ENCODE measurements at places on chromosomes 7 and 10. TPM values are rescaled to one million over a fixed set of nuclear protein-coding genes. Genes with fewer than 3 reads are reported as not detected.

DNA sequence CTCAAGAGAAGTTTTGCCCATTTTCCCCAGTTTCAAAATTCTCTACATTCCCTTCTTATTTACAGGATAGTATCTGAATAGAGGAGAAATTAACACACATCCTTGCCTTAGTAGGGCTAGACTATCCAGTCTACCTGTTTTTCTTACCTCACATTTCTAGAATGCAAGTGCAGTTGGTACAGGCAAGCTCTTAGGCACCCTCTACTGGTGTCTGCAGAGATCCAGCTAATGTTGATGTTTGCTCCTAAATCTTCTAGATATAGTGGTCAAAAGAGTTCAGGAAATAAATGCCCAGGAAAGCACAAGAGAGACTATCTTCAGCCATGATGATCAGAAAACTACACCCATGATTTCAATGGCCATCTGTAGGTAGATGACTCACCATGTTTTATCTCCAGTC is 205.3 kb downstream of the HTR7 start:
- DNase-seq: no peak

DNA sequence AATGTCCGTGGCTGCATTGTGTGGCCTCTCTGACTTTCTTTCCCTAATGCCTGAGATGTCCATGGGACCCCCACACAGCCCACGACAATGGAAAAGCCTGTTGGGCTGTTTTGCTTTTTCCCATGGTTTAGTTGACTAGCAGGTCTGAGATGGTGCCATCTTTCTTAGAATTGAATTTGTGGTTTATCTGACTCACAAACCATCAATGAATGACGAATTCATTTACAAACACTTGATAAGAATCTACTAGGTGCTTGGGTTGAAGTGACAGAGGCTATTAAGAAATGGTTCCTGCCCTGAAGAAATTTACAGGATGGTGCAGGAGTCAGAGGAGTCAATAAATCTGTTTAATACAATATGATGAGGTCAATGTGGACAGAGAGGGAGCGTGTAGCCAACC is 75.4 kb downstream of the OTUD1 start:
- no peak for DNase-seq

DNA sequence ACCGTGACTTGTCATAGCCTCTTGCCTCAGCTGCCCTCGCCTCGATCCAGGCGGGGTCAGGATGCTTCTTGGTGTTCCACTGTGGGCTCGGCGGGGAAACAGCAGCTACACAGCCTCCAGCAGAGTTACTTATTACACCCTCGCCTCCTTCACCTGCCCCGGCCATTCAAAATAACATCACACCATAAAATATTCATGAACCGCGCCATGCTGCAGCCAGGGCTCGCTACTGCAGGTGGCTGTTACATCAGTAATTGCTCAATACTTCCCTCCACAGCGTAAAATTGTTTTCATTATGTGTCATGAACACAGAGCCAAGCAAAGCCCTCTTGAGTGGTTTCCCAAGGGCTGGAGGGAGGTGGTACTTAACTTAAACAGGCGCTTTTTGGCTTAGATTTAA is 241.5 kb upstream of the SP8 start:
- no peak for DNase-seq

DNA sequence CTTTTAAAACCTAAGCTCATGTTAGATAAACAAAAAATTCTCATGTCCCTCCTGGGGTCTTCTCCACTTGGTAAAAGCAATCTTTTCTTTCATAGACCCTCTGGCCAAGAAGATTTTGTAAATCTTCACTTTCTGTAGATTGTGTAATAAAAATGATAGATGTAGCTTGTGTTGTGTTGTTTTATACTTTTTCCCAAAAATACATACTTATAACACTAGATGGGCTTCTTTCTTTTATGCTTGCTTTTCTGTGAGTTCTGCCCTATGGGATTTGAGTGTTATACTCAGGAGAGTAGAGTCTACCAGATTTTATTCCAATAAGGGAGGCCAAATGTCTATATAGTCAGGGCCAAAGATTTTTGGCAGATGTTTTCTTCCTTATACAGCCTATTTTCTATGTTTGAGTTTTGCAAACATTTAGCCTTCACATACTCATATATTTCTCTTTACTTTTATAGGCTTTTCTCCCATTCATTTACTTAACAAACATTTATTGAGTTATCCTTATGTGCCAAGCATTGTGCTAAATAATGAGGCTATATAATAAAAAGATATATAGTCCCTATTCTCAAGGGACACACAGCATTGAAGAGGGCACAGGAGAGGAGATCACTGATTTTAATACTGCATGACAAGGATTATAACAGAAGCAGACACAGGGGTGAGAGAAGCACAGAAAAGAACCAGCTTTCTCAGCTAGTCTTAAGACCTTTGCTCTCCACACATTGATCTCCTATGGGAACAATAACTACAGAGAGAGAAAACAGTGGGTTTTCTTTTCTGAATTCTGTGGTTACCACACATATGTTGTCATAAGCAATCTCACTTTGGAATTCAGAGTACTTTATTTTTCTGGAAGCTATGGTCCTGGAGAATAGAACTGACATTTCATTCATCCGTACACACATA is 58.0 kb upstream of the PNLIP start:
- no peak for DNase-seq

GRCh38 chr7:79624336-79624735 is 170.9 kb upstream of the MAGI2 start:
- no peak for DNase-seq

GRCh38 chr7:40595129-40595528 is 460.3 kb downstream of the SUGCT start:
- no peak for DNase-seq

DNA sequence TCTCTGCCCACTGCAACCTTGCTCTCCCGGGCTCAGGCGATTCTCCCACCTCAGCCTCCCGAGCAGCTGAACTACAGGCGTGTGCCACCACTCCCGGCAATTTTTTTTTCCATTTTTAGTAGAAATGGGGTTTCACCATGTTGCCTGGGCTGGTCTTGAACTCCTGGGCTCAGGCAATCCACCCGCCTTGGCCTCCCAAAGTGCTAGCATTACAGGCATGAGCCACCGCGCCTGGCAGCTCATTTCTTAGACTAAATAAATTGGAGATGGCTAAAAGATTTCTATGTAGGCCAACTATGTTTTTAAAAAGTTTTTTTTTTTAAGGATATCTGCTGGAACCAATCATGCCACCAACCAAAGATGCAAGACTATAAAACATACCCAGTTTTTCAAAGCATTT is 67.8 kb downstream of the TRUB1 start:
- no peak for DNase-seq

DNA sequence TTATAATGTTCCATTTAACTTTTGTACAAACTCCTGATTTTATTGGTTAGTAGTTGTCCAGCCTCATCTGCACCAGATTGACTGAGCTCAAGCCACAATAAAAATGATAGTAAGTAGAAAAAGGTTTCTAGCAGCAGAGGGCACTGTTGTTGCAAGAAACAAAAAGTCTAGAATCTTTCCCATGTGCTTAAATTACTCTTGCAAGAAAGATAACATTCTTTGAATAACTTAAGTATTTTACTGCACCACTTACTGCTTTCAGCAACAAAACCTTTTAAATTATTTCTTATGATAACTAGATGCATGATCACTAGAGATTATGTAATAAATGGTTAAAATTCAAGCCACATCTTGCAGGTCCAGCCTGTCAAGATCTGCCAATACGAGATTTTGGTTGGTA is 27.0 kb downstream of the LMOD2 start:
- DNase-seq: no peak

GRCh38 chr10:123930340-123931001 is 38.9 kb upstream of the CPXM2 start:
- DNase-seq: peak; percentile 35

DNA sequence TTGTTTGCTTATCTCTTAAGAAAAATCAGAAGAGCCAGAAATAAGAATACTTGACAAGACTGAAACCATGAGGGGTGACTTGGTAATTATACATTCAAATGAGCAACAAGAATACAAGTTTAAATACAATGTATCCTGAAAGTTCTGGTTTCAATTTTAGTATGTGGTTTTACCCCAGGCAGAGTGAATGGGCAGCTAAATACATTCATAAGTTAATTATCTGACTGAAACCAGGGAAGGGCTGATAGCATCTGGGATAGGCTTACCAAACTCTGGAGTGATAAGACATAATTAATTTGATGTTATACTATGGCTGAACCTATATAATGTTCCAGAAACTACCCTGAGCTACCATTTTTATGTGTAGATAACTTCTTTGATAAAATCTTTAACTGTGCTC is 252.2 kb upstream of the PLXNA4 start:
- DNase-seq: no peak

- DNase-seq: no peak
Observed at GRCh38 chr10:3816995-3817394, 32.0 kb upstream of the KLF6 start.

GRCh38 chr10:120667276-120667675 is 183.9 kb upstream of the WDR11 start:
- DNase-seq: no peak

DNA sequence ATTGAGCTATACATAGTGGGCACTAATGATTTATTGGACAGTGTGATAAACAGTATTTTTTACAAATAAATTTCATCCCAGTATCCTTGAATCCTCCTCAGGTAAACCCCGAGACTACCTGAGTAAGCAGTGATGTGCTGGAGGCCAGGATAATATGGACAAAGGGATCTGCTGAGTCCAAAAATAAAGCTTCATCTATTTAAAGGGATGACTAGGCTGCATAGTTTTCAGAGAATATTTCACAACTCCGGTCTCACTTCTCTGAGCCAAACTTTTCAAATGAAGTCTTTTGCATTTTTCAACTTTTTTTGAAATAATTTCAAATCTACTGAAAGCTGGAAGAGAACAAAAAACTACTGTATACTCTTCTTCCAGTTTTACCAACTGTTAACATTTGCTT is 2.5 kb downstream of the ACTR3B start:
- no peak for DNase-seq

DNA sequence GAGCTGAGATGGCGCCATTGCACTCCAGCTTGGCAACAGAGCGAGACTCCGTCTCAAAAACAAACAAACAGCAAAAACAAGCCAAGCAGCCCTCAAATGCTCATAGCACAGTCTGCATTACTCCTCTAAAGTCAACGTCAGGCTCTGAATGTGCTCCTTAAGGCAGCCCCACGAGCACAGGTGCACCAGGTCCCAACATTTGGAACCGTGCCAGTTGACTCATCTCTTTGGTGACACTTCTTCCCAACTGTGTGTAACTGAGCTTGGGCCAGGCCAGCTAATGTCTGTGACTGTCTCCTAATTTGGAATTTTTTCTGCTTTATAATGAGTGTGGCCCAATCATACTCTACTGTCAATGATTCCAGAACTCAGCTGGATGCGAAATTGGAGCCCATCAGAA is 66.3 kb upstream of the EFCAB10 start:
- DNase-seq: no peak

DNA sequence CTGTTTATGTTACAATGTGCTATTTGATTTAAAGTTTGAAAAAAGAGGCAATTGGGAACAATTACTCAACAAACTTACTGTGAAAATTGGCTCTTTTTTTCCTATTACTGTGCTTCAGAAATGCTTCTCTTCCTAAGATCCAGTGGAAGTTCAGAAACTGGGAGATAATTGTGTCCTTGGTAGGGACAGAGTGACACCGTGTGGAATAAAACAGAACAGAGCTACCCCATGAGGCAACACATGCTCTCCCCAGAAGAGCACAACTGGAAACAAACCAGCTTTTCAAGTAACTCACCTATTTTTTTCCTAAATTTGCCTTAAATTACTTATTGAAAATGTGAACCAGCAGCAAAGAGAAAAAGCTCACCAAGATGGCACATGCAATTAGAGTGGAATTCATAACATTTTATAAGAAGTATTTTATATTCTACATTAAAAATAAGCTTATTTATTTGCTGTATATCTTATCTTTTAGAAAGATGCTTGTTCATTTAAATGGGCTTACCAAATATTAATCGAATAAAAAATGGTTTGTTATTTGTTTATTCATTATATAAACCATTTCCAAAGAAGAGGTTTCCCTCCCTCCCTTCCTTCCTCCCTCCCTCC is 346.1 kb upstream of the ANKRD30A start:
- DNase-seq: no peak

MKI67 gene
- 1.1 TPM for total RNA-seq

RASA4B gene
- 6.3 TPM for total RNA-seq

DNA sequence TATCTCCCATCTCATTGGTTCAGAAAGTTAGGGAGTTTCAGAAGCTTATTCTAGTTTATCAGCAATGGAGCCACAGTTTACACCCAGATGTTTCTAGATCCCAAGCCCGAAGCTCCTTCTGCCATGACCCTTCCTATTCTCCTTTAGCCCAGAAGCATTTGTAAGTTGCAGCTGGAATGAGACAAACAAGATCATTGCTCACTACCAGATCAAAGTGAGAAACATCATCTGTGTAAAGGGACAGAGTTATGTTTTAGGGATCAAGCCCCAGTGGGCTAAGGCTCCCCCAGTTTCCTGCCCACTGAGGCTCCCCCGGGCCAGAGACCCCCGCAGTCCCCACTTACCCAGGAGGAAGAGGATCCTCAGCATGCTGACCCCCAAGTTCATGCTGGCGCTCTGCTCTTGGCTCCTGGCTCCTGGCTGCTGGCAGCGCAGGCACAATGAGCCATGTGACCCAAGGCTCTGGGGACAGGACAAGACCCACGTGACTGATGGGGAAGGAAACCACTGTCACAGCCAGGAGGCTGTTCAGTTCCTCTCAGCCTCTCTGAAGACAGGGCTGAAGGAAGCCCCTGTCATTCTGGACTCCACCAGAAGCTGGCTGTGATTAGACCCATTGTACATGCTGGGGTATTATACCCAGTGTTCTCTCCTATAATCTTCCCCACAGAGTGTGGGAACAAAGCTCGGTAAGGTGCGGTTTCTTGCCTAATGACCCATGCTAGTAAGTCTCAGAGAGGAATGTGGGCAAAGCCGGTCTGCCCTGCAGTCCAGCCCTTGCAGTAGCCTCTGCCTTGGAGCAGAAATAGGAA is at the start of gene TMEM273:
Gene TMEM273, minus strand, starts transcription at position 442 of the 812 bp plus-strand sequence. Its CDS starts 55 bp downstream, at position 387.
- DNase-seq: peak; percentile 95

DNA sequence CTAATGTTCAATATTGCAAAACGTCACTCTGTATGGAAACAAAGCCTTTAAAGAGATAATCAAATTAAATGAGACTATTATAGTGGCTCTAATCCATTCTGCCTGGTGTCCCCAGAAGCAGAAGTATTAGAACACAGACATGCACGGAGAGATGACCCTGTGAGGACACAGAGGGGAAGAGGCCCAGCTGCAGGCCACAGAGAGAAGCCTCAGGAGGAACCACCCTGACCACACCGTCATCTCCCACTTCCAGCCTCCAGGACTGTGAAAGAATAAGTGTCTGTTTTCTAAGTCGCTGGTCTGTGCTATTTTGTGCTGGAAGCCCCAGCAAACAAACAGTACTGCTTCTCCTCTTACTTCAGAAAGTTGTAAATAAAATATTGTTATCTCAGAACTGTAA is 283.5 kb upstream of the ADARB2 start:
- DNase-seq: no peak

STEAP4 gene
- total RNA-seq: 19.9 TPM

Measured in cardiac septum (tissue), 1 donor.